ENCODE measurements at places on chromosomes 13 and 19. TPM values are rescaled to one million over a fixed set of nuclear protein-coding genes. Genes with fewer than 3 reads are reported as not detected.

Gene PDX1
- total RNA-seq = not detected

Gene ADAMTS10
- total RNA-seq = 2.9 TPM

Gene PRR20D
- total RNA-seq = not detected

Gene ANGPTL8
- not detected for total RNA-seq

Gene NPAS1
- 0.61 TPM for total RNA-seq

Gene LDLR
- total RNA-seq = 3.9 TPM

Gene ZNF208
- not detected for total RNA-seq

Gene ADGRE1
- 0.33 TPM for total RNA-seq

Gene ZNF296
- not detected for total RNA-seq

Gene SLITRK1
- not detected for total RNA-seq

Gene GADD45B
- 42.9 TPM for total RNA-seq

Gene B3GNT8
- total RNA-seq = 0.24 TPM

Gene DKKL1
- not detected for total RNA-seq

Gene CCL25
- total RNA-seq = not detected

Gene LYPD4
- total RNA-seq = not detected

Gene GIPR
- not detected for total RNA-seq

Gene SMARCA4
- 24.0 TPM for total RNA-seq

Gene CILP2
- not detected for total RNA-seq

Gene POU2F2
- 0.26 TPM for total RNA-seq

Gene TEKTIP1
- total RNA-seq = not detected

Gene TRPC4
- 0.20 TPM for total RNA-seq

Gene GPR42
- not detected for total RNA-seq

Gene SLC7A1
- total RNA-seq = 1.6 TPM

Gene LGALS7
- total RNA-seq = not detected

Gene OVOL3
- total RNA-seq = not detected

Gene CD79A
- not detected for total RNA-seq

Gene TPTE2
- not detected for total RNA-seq

Gene EFNA2
- not detected for total RNA-seq

Gene ZNF443
- 0.95 TPM for total RNA-seq

Gene ZNF132
- 2.4 TPM for total RNA-seq

Gene CKM
- total RNA-seq = 18,507 TPM

Gene C19orf85
- total RNA-seq = not detected

Gene ZNF578
- total RNA-seq = 0.33 TPM

Gene APOC4
- total RNA-seq = not detected

Gene NDUFA7
- 75.3 TPM for total RNA-seq

Gene RFPL4A
- total RNA-seq = not detected

Gene LGALS14
- not detected for total RNA-seq

Gene KASH5
- total RNA-seq = not detected

Gene KLK10
- total RNA-seq = 1.6 TPM

Gene SHISA7
- total RNA-seq = not detected

Gene N4BP2L1
- 10.0 TPM for total RNA-seq

Gene MTUS2
- 1.6 TPM for total RNA-seq

Gene MEIS3
- 5.4 TPM for total RNA-seq

Gene CYP2A7
- total RNA-seq = not detected

Gene NANOS3
- total RNA-seq = not detected

Measured in gastrocnemius medialis (tissue), 4 donors.